ENCODE measurements at places on chromosomes 5 and 9.

DNA sequence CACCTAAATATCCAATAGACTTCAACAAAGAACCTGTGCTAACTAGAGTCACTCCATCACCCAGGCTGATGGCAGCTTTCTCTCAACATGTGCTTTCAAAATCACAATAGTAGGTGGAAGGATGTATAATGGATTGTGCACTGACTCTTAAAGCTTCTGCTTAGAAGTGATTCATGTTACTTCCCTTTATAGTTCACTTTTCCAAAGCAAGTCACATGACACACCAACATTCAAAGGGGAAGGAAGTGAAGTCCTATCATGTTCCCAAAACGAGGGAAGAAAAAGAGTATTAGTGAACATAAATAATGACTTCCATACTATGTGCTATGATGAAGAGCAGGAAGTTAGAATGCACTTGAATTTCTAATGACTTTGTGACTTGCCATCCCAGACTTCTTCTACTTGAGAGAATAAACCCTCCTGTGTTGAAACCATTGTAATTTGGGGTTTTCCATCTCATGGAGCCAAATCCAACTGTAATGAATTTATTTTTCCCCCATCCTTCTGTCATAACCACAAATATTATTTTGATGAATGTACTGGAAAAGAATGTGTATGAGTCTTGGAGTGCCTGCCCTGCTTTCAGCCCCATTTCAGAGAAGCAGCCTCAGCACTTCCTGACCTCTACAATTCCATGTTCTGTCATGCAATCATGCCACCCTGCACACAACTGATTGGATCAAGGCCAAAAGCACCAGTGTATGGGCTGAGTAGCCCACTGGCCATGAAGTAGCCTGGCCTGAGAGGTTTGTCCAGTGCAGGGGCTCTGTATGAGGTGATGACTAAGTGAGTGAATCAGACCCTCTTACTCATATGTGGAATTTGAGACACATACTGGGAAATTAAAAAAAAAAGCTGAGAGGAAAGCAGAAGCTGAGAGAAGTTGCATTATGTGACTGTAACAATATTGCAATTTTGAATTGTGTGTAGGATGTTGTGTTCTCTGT lies 525.9 kb upstream of the CLINT1 start:
- no peak for DNase-seq

DNA sequence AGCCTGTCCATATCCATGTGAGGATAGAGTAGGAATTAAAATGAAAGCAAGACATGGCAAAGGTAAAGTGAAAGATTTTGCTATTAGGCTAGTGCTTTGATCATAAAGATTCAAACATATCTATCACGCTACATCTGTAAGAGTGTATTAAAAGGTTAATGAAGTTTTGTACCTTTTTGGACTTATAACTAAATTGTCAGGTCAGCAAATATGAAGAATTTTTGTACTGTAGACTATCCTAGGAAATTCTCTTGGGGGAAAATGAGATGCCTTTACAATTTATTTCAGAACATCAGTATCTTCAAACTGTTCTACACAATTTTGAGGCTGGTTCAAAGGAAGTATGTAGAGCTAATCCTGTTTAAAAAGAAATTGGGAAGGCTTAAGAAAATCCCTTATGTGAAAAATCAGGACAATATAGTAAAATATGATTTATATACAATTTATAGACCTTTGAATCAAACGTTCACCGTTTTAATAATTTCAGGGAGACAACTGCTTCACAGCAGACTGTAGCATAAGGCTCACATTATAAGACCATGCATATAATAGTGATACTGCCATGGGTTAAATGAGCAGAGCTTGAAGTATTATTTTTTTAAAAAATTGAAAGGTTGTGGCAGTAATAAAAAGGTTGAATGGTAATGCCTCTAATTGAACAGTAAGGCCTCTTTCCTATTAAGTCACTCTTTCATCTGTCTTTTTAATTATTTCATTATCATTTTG lies 639.5 kb upstream of the ARRDC3 start:
- no peak for DNase-seq

GRCh38 chr5:54753034-54753433 lies 232.4 kb downstream of the ESM1 start:
- no peak for DNase-seq

GRCh38 chr5:72248410-72248981 lies 71.5 kb downstream of the MRPS27 start:
- no peak for DNase-seq

DNA sequence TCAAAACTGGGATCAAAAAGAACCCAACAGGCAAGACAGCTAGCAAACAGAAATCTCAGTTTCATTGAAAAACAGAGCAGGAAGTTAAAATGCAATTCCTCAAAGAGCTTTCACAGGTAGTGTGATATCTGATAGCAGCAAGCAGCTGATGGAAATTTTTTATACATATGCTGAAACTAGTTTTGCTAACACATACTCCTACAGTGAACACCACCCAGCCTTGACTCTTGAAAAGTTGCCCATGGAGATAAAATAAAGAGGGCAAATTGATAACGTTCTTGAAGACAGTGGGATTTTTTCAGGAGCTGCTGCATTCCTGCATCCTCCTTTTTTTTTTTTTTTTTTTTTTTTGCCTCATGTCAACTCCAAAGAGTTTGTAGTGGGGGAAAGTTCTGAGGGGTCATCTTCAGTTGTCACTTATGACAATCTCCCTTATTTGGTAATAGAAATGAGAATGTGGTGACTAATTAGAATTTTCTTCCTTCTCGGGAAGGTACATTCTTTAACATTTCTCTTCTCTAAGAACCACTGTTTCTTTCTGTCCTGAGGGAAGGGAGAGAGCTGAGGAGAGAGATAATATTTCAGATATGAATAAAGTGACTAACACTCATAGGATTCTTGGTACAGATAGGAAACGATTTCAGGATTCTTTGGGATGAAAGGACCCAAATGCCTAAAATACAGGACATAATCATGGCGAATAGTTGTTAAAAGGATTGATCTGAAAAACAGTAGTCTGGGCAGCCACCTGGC lies 24.6 kb downstream of the SH3RF2 start:
- DNase-seq, result no peak

GRCh38 chr9:93642961-93643360 lies 66.6 kb downstream of the PHF2 start:
- DNase-seq, result no peak

DNA sequence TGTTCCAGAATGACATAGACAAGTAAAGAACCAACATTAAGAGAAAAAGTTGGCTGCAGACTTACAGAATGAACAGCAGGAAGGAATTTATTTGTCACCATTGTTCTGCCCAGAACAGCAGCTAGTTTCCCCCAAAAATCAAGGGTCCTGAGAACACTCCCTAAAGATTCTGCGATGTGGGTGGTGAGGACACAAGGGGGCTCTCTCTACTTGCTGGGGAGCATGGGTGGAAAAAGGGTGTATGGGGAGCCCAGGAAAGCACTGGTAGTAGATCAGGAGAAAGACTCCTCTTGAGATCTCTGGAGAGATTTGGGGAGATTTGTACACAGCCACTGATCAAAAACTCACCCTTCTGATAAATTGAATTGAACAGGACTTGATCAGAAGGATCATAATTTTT lies 316.5 kb downstream of the KCTD16 start:
- DNase-seq, result peak; percentile 51

DNA sequence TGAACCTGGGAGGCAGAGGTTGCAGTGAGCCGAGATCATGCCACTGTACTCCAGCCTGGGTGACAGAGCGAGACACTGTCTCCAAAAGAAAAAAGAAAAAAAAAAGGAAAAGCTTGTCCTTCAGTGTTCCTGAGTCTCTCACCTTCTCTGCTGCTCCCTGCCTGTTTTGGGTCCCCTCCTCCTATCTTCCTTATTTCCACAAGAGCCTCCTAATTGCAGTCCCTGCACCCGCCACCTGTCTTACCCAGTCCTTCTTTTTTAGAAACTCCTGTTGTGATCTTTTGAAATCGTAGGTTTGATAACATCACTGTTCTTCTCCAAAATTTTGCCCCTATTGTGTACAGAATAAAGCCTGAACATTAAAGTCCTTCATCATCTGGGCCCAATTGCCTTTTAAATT lies 234.9 kb downstream of the SH3GL2 start:
- DNase-seq, result no peak

- DNase-seq, result peak; percentile 48
Observed at GRCh38 chr9:92671323-92671722, 1.4 kb upstream of the IPPK start.

GRCh38 chr9:34493972-34494535 lies 28.7 kb downstream of the ENHO start:
- peak; percentile 80 for DNase-seq

DNA sequence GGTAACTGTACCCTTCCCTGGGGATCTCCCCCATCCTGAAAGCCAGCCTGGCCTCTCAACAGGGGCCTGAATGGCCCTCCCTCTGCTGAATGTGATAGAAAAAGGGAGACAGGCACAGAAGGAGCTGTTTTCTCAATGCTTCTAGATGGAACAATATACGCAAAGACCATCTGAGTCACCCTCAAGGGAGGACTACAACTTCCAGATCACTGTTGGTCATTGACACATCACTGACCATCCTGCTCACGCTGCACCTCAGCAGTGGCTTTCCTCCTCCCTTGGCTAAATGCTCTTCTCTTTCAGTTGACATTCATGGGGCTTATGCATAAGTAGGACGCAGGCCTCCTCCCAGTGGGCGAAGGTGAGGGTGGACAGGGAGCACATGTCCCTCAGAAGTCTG lies 112.2 kb upstream of the SHB start:
- DNase-seq, result no peak

- no peak for DNase-seq
Observed at GRCh38 chr5:150329881-150330876, 27.3 kb upstream of the TCOF1 start.

GRCh38 chr9:110520120-110520701 lies 59.3 kb downstream of the SVEP1 start:
- DNase-seq, result no peak

DNA sequence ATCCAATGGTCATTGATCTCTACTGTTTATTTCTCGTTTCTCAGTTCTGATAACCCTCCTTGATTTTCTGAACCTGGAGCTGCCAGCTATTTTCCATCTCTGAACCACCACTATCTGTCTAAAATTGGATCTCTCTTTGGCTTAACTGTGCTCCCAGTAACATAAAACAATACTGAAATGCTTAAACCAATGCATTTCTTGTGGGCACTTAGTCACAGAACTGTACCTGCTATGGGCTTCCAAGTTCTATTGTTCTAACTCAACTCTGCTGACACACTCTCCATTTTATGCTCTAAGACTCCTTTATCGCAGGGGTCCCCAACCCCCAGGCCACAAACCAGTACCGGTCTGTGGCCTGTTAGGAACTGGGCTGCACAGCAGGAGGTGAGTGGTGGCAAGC lies 120.6 kb downstream of the LHFPL2 start:
- DNase-seq, result no peak
